Stimulated activated CD4-positive, alpha-beta T cell treated with anti-CD3 and anti-CD28 coated beads, Interleukin-1b, Interleukin-23, amount 100 ng/mL, for 1 hour (primary cell): ENCODE measurements at places on chromosomes 13 and 19.

- no peak for DNase-seq
These were observed 64.4 kb upstream of the NPAS1 start for GRCh38 chr19:46954993-46955812.

GRCh38 chr13:71578048-71578447, 289.0 kb downstream of the DACH1 start:
- no peak for DNase-seq

DNA sequence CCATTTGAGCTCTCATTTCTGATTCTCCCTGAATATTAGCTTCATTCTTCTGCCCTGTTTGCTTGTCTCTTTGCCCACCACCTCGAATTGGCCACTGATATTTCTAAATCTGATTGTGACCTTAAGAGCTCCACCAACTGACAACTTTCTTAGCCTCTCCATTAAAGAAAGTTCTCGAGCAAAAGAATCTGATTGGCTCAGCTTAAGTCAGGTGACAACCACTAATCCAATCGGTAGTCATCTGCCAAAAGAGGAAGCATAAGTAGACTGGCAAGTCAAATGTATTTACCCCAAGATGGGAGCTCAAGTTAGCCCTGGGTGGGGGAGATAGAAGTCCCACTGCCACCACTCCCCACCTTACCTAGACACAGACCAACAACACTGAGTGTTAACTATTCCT, 41.5 kb downstream of the NOTCH3 start:
- no peak for DNase-seq

DNA sequence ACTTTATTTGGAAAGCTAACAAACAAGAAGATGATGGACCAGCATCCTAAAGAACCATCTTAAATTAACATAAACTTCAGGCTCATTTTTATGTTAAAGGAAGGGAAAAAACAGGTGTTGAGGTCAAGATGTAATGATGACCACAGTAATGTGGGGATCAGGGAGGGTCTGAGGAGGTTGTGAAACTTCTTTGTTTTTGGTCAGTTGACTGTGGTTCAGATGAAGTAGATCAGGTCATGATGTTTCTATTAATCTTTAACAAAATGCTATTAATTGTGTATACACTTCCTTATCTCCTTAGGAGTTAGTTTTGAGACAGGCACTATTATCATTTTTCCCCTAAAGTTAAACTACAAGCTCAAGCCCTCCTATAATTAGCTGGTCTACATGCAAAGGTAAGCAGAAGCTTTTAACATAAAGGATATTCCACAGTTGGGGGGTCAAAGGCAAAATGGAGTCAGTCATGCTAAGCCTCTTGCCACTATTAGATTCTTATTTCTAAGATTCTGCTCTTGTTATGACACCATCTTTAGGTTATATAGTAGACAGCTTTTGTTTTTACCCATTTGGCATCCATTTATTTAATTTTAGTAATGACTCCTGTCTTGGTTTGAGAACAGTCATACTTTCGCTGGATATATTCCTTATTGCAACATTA, 800.1 kb upstream of the PCDH9 start:
- no peak for DNase-seq

- DNase-seq, result no peak
These were observed 29.7 kb downstream of the LATS2 start for GRCh38 chr13:21031594-21032275.

DNA sequence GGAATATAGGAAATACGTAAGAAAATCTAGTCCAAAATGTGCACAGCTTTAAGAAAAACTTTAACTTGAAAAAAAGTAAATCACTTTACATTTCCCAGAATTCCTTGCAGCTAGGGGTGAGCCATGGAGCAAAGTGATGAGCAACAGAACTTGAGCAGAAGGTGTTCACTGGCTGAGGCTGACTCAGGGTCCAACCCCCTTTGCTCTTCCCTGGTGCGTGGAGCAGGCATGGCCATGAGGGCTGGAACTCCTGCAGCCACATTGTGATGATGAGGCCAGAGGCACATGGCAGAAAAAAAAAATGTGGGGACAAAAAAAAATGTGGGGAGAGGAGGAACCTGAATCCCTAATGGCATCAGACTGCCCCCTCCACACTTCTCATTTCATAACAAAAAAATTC, 9.9 kb upstream of the PLA2G4C start:
- no peak for DNase-seq
